Tibial nerve (tissue), 4 donors: ENCODE measurements at places on chromosomes 2 and 18. TPM values are rescaled to one million over a fixed set of nuclear protein-coding genes. Genes with fewer than 3 reads are reported as not detected.
A peak's percentile ranks its signal among the peaks of the same experiment; 100 is the strongest.

DNA sequence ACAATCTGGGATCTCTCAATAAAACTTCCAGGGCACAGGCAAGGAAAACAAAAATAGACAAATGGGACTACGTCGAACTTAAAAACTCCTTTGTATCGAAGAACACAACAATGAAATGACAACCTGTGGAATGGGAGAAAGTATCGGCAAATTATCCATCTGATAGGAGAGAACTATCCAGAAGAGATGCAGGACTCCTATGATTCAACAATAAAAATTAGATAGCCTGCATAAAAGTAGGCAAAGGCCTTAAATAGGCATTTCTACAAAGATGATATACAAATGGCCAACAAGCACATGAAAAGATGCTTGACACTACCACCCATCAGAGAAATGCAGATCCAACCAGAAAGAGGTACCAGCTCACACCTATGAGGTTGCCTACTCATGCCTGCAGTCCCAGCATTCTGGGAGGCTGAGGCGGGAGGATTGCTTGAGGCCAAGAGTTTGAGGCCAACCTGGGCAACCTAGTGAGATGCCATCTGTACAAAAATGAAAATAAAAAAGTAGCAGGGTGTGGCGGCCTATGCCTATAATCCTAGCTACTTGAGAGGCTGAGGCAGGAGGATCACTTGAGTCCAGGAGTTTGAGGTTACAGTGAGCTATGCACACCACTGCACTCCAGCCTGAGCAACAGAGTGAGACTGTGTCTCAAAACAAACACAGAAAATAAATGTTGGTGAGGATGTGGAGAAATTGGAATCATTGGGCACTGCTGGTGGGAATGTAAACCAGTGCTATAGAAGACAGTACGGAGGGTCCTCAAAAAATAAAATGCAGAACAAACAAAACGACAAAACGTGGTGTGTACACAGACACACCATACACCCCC lies 21.6 kb downstream of the TWIST2 start:
- DNase-seq = no peak

DNA sequence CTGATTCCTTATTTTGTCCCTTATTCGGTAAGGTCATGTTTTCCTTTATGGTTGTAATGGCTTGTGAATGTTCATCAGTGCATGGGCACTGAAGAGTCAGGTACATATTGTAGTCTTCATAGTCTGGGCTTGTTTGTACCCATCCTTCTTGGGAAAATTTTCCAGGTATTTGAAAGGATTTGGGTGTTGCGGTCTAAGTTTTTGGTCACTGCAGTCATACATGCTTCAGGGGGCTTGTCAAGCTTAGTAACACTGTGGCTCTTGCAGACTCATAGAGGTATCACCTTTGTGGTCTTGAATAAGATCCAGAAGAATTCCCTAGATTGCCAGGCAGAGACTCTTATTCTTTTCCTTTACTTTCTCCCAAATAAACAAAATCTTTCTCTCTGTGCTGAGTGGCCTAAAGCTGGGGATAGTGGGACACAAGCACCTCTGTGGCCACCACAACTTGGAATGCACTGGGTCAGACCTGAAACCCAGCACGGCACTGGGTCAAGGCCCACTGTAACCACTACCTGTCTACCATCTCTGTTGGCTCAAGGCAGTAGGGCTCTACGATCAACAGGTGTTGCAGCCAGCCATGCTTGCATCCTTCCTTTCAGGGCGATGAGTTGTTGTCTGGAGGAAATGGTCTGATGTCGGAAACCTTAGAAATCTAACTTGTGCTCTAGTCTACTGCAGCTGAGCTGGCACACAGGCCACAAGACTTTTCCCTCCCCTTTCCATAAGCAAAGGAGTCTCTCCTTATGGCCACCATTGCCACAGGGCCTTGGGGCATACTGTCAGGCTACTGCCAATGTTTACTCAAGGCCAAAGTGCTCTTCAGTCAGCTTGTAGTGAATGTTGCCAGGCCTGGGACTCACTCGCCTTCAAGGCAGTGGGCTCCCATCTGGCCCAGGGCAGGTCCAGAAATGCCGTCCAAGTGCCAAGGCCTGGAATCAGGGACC lies 21.5 kb downstream of the IL1RN start:
- no peak for DNase-seq

- no peak for DNase-seq
Observed at GRCh38 chr2:126672980-126673605, 17.1 kb downstream of the GYPC start.

GRCh38 chr2:100767224-100767653 lies 52.7 kb upstream of the NPAS2 start:
- DNase-seq = no peak

- no peak for DNase-seq
Observed at GRCh38 chr18:61608316-61608715, 275.1 kb downstream of the CDH20 start.

DNA sequence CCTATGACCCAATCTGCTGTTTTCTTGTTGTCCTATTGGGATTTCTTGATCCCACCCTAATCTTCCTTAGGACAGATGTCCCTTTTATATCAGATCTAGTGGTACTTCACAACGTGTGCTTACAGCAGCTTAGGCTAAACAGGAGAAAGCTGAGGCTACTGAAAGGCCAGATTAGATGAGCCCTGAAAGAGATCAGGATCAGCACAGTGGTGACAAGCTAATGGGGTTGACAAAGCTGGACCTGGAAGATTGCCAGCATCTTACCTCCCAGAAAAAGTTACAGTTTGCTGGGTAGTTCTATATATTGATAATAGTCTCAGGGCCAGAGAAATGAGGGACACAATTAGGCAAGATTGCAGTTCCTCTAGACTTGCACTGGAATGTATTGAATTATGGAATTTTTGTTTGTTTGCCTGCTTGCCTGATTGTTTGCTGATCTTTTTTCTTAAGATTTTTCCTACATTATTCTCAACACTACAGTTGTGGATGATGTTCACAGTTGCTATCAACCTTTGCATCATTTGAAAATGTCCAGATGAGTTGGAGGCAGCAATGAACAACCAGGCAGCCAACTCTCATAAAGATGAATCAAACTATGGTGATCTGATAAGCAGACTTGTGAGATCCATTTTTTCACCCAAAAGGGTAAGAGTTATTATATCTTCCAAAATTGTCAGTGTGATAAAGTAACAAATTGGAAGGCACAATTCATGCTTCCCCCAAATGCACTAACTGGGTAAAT lies 49.1 kb upstream of the PIK3C3 start:
- no peak for DNase-seq

GRCh38 chr18:23479829-23480505 lies 23.3 kb upstream of the RMC1 start:
- no peak for DNase-seq

DNA sequence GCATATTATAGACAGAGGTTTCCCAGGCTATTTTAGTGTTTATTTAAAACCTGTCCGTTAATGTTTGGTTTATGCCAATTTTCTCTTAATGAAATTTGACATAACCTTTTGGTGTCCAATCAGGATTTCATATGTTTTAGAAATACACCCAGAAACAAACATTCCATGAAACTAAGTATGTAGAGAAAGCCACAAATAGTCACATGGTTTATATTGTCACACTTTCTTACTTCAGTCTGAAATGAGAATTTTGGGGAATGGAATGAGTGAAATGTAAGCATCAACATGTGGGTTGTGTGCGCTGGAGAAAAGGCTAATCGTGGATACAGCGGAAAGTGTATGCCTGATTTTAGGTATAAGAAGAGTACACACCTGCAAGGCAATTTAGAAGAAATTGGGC lies 277.0 kb upstream of the RAB12 start:
- DNase-seq = no peak

DNA sequence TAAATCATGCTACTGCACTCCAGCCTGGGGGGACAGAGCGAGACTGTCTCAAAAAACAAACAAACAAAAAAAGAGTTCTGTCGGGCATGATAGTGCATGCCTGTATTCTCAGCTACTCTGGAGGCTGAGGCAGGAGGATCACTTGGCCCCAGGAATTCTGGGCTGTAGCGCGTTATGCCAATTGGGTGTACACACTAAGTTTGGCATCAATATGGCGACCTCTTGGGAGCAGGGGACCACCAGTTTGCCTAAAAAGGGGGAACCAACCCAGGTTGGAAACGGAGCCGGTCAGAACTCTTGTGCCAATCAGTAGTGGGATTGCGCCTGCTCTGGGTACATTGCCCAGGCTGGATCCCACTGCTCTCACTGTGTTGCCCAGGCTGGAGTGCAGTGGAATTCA lies 49.7 kb downstream of the SDC1 start:
- DNase-seq = no peak

GRCh38 chr2:27965841-27966240 lies 75.3 kb downstream of the BABAM2 start:
- DNase-seq = no peak

- no peak for DNase-seq
Observed at GRCh38 chr18:45197526-45197970, 417.7 kb upstream of the SLC14A2 start.

GRCh38 chr2:119679526-119679837 lies 481 bp downstream of the TMEM177 start:
- no peak for DNase-seq

DNA sequence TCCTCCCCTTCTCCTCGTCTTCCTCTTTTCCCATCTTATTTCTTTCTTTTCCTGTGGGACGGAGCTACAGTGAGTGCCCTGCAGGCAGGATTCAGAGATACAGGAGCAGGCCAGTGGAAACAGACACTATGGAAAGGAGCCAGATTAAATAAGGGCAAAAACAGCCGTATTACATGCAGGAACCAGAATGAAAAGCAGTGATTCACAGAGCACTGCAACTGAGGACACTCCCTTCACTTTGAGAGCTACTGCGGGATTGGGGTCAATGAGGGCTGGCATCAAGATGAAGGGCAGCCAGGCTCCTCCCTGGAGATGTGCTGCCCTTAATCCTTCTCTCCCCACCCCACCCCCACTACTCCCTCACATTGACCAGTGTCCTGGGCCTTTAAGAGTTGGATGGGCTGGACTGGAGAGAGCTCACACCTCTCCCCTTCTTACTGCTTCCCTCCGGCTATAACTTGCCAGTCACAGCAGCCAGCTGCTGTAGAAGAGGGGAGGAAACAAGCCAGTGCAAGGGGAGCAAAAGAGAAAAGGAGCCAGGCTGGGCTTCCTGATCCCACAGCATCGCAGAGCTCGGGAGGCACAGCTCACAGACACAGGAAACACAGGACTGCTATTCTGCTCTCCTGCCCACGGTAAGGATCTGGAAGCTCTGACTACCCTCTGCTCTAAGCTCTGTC lies at the start of gene PLCD4:
Gene PLCD4, plus strand, starts transcription at position 464 of the 680 bp plus-strand sequence. CDS start 7,841 bp downstream, outside the sequence.
- no peak for DNase-seq

DNA sequence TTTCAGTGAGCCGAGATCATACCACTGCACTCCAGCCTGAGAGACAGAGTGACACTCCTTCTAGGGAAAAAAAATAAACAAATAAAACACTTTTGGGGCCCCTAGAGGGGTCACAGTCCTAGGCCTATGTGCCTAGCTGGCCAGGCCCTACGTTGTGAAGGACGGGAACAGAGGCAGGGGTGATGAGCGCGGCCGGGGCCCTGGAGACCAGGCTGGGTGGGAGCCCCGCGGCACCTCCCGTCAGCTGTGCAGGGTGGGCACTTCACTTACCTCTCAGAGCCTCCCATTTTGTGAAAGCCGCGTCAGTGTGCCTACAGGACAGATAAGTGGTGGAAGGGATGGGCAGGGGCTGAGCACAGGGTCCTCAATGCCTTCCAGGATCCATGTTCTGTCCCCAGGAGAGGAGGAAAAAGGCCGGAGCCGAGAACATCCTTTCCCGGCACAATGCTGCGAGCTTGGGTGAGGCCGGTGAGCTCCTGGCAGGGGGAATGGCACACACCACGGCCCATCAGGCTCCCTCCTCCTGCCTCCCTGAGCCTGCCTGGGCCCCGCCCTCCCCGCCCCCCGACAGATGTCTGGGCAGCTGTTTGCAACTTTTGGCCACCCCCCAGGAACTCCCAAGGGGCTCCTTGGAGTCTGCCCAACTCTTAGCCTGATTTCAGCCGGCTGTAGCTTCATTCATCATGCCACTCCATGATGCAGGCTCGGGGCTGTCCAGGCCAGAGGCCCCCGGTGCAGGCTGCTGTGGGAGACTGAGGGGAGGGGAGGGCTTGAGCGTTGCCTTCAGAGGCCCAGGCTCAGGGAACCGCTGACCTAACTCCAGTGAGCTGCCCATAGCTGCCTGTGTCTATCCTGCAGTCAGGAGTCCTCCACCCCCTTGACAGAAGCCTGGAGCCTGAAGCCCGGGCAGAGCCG lies 196.5 kb downstream of the TFCP2L1 start:
- peak; percentile 46 for DNase-seq

GRCh38 chr2:47070155-47070919 lies 84.8 kb downstream of the STPG4 start:
- no peak for DNase-seq

- DNase-seq = no peak
Observed at GRCh38 chr2:132448771-132449170, 32.2 kb downstream of the GPR39 start.

- no peak for DNase-seq
Observed at GRCh38 chr2:221612800-221613199, 40.7 kb upstream of the EPHA4 start.

- DNase-seq = no peak
Observed at GRCh38 chr2:67873916-67874315, 188.9 kb downstream of the C1D start.

DNA sequence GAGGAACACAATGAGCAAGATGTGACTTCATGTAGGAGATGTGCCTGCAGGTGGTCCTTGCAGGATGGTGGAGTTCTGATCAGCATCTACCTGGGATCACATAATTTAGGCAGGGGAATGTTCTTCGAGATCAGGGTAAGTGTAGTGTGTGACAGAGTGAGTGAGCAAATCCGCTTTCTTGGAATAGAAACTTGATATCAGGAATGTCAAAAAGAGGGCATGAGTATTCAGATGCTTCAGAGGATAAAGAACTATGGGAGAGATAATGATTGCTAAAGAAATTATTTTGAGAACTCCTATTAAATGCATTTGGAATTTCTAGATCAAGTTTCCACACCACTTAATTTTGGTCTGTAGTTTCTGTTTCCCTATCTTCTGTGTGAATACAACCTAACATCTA lies 463.6 kb upstream of the SLC14A2 start:
- DNase-seq = no peak

DNA sequence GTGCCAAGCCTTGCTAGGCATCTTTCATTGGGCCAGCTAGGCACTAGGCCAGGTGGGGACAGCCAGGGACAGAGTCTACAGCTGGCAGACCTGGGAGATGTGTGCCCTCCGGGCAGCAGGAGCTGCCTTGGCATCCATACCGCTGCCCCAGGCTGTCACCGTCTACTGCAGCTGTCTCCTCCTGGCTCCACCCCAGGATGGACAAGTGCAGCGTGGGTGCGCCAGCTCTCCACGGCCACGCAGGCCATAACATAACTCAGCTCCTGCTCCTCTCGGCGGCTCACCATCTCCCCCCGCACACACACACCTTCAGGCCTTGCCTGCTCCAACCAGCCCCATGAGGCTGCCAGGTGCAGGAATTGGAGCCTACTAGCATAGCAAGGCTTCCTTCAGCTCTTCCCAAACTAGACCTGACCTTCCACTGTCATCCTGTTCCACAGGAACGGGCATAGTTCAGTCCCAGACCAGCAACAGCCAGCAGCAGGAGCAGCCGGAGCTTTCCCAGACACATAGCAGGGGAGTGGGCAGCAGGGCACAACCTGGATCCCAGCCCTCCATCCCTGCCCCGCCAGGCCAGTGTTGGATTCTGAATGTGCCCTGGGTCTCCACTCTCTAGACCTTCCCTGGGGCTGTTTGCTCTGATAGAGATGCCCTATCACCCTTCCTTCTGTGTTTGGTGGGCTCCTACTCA lies 2.5 kb upstream of the ADRA2B start:
- DNase-seq = no peak

The CFAP65 gene
- total RNA-seq = not detected

The RGPD4 gene
- not detected for total RNA-seq

The CPLX4 gene
- not detected for total RNA-seq

The KIAA2012 gene
- not detected for total RNA-seq

The SERPINB5 gene
- not detected for total RNA-seq

The C2orf66 gene
- total RNA-seq = not detected

The RBKS gene
- 4.0 TPM for total RNA-seq

The DUSP19 gene
- total RNA-seq = 3.1 TPM
